ENCODE measurements at places on chromosomes 11 and 22.

DNA sequence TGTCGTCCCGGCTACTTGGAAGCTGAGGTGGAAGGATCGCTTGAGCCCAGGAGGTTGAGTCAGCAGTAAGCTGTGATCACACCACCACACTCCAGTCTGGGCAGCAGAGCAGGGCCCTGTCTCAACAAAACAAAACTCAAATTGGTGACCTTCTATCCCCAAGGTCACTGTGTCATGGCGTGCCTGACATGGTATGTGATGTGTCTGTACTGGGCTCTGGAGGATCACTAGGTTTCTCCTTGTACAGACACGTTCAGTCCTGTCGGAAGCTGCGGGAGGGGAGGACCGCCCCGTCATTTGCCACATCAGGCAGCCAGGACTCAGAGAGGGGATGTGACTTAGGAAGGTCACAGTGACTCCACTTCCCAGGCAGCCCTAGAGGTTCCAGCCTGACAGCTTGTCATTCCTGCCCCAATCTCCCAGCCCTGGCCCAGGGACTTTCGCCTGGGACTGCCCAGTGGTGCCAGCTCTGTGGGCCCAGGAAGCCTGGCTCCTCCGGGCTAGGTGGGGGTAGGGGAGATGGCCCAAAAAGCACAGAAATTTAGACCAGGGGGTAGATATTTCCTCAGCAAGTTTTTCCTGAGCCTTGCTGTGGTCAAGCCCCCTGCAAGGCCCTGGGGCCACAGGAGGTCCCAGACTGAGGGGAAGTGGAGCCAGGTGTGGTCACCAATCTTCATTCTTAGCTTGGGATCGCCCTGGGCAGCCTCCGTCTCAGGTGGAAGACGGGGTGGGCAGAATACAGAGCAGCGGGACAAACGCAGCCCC lies 53.2 kb downstream of the TRIOBP start:
- no peak for DNase-seq

DNA sequence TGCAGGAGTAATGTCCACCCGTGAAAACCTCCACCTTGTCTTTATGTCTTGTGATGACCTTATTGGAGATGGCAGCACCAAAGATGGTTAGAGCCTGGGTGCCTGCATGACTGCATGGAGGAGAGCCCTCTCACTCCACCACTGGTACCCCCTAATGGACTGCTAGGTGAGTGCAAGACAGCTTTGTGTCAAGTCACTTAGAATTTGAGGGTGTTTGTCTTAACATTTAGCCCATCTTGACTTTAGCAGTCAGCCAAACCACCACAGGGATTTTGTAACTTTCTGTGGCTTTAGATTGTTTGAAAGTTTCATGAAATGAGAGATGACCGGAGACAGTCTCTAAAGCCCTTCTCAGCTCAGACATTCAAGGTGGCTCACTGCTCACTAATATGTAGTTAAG lies 232.9 kb upstream of the NCAM1 start:
- DNase-seq, result no peak

- DNase-seq, result peak; percentile 45
Observed at GRCh38 chr11:133947321-133947756, 9.4 kb downstream of the IGSF9B start.

- DNase-seq, result no peak
Observed at GRCh38 chr22:46508491-46508999, 28.9 kb downstream of the CELSR1 start.

- DNase-seq, result no peak
Observed at GRCh38 chr11:70709596-70709995, 311.3 kb downstream of the CTTN start.

DNA sequence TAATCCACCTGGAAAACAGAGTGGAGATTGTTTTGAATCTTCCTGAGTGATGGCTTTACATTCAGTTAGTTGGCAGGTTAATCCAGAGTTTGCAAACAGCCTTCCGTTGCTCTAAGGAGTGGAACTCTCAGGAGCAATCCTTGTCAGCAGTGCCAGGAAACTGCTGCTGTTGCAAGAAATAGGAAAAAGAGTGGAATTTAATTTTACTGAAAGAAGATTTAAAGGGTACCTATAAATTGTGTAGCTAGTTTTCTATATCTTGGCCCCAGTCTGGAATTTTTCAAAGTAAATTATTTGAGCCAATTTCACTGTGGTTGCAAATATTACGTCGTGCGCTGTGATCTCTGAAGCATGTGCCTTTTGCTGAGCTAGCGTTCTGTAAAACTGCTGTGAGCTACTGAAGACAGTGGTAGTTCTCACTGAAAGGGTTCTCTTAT lies 55.5 kb upstream of the SLC5A12 start:
- DNase-seq, result no peak

- DNase-seq, result no peak
Observed at GRCh38 chr11:47987781-47988180, 7.4 kb downstream of the PTPRJ start.

DNA sequence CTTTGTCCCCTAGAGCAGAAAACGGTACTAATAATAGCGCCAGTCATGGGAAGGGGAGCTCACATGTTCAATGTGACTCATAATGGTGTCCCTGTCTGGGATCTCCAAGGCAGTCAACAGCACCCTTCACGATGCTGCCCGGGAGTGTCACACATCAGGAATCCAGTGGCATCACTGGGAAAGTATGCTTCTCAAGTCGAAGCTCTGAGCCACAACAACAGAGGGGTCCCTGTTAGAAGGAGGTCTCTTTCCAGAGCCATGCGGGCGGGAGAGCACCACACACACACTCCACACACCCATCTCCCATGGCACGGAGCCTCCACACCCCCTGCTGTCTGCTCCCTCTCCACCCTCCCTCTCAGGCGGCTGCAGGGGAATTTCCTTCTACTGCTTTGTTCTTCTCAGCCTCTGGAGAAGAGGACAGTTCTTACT lies 119.7 kb downstream of the ETS1 start:
- DNase-seq, result peak; percentile 28

GRCh38 chr11:61978703-61979661 lies 11.5 kb upstream of the FTH1 start:
- DNase-seq, result no peak

- no peak for DNase-seq
Observed at GRCh38 chr22:50217543-50218152, 16.8 kb downstream of the SELENOO start.

DNA sequence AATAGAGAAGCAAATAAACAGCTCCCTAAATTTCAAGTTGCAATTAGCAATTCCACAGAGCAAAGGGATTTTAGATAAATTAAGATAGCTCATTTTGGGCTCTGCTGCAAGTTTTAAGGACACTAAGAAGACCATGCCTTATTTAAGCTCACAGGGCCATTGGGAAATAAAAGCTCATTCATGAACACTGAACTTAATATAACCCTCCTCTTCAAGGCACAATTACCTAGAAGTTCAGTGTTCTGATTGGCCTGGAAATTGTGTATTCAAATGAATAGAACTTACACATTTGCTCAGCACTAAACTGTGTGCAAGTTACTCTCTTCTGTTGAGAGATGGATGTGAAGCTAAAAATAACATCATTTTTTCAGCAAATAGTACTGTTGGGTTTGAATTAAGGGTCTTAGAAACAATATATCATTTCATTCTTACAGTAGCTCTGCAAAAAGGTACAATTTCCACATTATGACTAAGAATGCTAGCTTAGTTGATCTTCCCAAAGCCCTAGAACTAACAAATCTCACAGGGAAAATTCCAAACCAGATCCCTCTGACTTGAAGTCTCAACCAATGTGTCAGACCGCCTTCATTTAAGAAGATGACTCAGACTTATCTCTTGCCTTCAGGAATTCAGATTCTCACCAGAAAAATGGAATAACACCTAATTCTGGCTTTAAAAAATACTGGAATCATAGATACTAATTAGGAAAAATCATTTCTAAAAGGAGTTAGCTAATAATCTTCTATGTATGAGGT lies 87.4 kb upstream of the LRRC55 start:
- DNase-seq, result no peak

GRCh38 chr11:117456027-117456720 lies 128.5 kb downstream of the CEP164 start:
- DNase-seq, result peak; percentile 30

DNA sequence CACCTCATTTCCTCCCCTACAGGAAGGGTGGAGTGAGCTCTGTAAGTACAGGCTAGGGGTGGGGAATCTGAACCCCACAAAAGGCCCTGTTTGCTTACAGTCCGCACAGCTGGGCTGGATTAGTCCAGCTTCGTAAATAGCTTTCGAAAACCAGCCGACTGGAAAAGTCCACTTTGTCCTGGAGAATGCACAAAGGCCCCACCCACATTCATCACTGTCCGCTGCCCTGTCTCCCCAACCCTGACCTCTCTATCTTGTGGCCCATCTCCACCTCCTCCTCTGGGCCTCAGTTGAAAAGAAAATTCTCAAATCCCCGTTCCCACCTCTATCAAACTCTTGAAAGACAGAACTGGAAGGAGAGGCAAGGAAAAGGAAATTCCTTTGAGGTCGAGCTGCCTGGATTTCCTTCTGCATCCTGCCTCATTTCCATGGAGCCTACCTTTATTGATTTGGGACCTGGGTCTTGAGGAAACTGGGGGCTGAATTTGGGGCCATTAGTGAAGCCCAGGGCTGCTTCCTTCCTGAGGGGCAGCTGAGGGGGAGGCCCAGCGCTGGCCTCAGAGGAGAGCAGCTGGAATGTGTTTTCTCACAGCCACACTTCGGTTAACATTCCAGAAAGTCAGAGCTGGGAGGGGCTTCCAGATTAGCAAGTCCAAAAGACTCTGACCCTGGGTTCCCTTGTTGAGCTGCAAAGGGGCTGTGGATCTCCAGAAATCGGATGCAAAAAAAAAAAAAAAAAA lies 147.6 kb downstream of the FBXO7 start:
- DNase-seq, result no peak

- peak; percentile 17 for DNase-seq
Observed at GRCh38 chr22:46749682-46750529, 11.9 kb upstream of the CERK start.

DNA sequence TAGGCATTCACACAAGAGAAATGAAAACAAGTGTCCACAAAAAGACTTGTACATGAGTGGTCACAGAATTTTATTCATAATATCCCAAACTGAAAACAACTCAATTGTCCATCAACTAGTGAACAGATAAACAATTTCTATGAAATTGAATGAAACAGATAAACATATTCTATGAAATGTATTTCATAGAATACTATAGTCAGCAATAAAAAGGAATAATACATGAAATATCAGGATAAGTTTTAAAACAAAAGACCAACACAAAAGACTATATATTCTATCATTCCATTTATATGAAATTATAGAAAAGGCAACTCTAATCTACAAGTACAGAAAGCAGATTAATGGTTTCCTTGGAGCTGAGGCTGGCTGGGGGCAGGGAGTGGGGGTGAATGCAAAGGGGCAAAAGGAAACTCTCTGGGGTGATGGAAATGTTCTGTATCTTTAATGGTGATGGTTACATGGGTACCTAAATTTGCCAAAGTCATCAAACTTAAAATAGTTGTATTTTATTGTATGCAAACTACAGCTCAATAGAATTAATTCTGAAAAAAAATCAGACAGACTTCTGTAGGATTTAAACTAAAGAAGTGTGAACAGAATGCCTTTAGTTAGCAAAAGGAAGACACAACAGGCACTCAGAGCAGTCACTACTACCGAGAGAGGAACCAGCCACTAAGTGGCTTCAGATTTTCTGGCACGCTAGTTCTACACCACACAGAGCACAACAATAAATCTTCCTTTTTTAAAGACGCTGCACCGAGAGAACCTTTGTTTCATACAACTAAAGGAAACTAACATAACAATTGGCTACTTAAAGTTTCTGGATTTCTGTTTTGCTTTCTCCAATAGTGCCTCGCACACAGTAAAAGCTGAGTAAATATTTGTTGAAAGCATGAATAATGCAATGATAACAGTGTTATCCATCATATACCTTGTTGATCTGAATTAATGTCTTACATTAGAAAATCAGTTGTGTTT lies 15.4 kb downstream of the CCDC34 start:
- DNase-seq, result no peak

DNA sequence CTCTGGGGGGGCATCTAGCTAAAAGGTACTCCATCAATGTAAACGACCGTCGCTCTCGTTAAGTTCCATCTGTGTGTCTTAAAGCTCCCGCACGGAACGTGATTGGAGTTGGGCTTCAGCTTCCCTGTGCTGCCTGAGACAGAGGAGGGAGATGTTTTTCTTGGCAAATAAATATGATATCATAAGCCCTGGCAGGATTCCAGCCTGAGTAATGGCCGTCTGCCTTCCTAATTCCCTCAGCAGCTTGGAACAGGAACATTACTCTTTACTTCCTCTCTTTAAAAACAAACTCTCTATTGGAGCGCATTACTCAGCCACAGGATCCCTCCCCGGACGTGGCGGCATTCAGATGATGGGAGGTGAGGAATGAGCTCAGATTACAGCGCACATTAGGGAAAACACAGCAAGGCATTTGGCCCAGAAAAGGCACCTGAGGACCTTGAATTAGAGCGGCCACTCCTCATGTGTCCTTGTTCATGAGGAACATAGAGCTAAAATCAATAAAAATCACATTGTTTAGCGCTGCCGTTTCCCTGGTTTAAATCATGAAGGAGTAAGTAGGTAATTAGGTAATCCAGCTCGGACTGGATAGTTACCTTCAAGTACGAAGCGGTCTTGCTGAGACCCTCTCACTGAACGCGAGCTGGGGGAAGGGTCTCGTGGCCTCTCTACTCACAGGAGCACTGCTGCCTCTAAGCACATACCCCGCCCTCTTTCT lies 230.4 kb downstream of the ST3GAL4 start:
- no peak for DNase-seq

DNA sequence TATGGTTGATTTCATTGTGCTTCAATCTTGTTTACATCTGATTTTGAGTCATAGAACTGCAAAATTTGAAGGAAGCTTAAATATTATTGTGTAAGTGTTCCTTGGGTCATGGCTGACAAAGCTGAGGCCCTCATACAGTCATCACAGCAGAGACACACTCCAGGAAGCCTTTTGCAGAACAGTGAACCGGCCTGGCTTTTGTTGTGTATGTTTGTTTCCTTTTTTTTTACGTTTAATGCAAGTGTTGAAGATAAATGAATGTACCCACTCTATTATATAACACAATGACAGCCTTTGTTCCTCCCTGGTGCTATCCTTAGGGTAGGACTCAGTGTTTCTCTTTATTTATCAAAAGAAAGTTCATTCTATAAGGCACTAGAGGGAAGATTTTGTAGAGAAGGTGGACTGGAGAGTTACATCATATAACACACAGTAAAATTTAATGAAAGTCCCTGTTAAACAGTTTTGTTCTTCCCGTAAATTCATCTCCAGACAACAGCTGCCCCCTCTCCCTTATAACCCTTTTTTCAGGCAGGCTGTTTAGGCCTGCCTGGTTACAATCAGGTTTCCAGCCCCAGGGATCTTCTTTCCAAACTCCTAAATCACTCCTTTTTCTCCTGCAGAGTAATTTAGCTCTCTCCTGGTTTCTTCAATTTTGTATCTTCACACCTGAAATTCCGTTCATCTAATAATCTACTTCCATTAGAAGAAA lies 34.3 kb upstream of the CSTF3 start:
- DNase-seq, result no peak

- DNase-seq, result no peak
Observed at GRCh38 chr11:47566149-47566698, 825 bp downstream of the PTPMT1 start.

Measured in stimulated activated naive CD4-positive, alpha-beta T cell treated with Interleukin-2 at 50 U/mL for 16 hours (primary cell).